ENCODE measurements at places on chromosomes 2 and 18.

GRCh38 chr2:24588294-24588693 is 97.2 kb downstream of the NCOA1 start:
- DNase-seq = no peak

GRCh38 chr2:61272421-61273070 is 110.6 kb downstream of the C2orf74 start:
- DNase-seq = no peak

GRCh38 chr2:117170897-117171296 is 643.6 kb upstream of the DDX18 start:
- no peak for DNase-seq

DNA sequence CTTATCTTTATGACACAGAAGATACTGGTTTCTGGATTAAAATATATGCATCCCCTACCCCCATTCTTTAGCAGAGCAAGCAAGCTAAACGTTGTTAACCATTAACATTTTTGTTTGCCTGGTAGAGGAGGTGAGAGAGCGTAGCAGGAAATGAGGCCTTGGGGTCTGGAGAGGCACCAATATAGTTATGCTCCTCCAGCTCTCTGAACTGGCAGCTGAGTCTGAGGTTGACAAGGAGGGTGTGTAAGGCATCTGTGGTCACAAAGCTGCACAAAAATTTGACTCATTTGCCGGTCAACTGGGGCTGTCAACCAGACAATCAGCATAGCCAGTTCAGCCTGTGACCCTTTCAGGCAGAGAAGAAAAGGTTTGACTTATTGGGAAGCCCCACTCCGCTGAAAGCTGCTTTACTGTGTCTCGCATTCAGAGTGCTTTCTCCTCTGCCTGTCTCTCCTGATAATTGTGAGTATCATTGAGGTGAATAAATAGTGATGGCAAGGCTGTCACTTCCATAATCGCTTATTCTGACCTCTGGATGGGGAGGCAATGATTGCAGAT is 647.5 kb upstream of the SETBP1 start:
- no peak for DNase-seq

GRCh38 chr18:76376668-76377358 is 118.2 kb downstream of the ZNF516 start:
- DNase-seq = no peak

DNA sequence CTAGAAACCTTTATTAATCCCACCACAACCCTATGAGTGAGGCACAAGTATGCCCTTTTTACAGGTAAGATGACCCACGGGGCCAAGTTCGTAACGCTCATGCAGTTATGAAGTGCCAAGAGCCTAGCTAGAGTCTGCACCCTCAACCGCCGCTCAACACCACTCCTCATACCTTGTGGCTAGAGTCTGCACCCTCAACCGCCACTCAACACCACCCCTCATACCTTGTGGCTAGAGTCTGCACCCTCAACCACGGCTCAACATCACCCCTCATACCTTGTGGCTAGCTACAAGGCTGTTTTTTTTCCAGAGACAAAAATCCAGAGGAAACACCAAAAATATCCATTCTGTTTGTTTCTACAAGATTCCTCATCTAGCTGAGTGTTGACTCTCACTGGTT is 4.6 kb downstream of the TXNL4A start:
- no peak for DNase-seq

DNA sequence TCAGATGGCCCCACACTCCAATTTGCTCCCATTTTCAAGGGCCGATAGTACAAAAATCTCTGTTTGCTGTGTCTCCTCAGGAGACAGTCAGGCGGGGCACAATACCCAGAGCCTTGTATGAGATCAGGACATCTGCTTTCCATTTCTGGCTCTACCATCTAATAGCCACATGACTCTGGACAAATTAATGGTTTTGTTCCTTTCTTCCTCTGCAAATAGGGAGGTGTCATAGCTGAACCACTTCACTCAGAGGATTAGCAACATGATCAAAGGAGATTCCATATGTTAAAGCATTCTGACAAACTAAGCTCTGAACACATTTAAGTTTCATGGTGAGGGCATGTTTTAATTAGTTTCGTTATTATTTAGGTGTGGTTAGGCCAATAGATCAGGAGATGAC is 602.1 kb upstream of the SYT4 start:
- DNase-seq = no peak
